ENCODE measurements at places on chromosomes 16 and 17.

DNA sequence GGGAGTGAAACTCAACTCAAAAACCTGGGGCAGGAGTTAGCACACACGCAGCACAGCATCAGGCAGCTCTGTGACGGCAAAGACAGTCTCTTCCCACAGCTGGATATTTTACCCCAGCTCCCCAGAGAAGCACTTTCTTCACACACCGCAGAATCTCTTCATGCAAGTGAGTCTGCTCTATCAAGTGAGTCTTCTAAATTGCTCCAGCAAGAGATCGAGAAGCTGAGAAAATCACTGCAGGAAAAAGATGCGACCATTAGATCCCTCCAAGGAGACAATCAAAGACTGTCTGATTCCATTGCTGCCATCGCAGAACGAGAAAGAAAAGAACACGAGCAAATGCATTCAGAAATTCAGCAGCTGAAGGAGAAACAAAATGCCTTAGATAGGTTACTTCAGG lies 16.9 kb upstream of the LCMT1 start:
- no peak for DNase-seq

- no peak for DNase-seq
These were observed 366.2 kb upstream of the TNRC6C start for GRCh38 chr17:77592106-77592865.

- no peak for DNase-seq
These were observed 19.8 kb upstream of the MAPK3 start for GRCh38 chr16:30142672-30143346.

GRCh38 chr16:85571813-85572619 lies 41.1 kb upstream of the GSE1 start:
- DNase-seq = no peak

DNA sequence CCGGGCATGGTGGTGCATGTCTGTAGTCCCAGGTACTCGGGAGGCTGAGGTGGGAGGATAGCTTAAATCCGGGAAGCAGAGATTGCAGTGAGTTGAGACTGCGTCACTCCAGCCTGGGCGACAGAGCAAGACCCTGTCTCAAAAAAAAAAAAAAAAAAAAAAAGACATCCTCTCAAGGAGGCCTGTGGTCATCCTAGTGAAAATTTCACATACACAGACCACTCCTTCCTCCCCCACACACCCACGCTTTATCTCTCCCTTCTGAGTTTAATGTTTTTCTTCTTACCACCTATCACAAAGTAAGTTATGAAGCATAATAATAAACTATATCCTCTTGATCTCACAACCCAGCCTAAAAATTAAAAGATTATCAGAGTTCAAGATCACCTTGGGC lies 1.3 kb upstream of the NOL11 start:
- no peak for DNase-seq

All from brain microvascular endothelial cell (primary cell).